NCI-H226 (cell line): ENCODE measurements at places on chromosomes 7 and 10.
A peak's percentile ranks its signal among the peaks of the same experiment; 100 is the strongest.

- peak; percentile 76 for DNase-seq
These were observed 6.6 kb upstream of the TPK1 start for GRCh38 chr7:144842377-144842851.

GRCh38 chr7:87448388-87448787 lies 27.1 kb downstream of the ABCB4 start:
- DNase-seq, result no peak

DNA sequence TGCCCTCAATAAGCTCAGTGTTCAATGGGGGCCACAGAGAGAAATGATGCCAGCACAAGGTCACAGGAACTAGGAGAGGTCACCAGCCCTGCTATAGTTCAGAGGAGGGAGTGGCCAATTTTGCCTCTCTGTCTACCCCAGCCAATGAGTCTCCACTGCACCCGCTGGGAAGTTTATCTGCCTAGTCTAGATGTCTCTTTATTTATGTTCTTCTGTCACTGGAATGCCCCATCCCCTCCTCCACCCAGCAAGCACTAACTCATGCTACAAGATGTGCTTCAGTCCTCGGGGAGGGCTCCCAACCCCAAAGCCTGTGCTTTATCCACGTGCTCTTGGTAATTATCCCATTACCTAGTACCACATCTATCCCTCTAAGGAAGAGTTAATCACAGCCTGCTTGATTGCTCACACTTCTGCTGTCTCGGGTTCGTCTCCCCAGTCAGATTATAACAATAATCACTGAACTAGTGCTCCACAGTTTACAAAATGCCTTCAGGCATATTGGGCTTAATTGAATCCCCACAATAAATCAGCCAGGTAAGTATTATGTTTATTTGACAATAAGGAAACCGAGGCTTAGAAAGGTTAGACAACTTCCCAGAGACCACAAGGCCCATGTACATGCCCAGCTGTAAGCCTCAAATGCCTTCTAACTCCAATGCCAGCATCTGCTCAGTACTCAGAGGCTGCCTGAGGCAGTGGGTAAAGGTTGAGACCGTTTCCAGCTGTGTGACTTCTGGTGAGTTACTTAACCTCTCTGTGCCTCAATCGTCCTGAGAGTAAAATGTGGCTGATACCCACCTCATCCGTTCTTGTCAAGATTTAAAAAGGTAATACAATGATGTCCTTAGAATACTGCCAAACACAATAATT lies 3.9 kb downstream of the HIP1 start:
- DNase-seq, result no peak

DNA sequence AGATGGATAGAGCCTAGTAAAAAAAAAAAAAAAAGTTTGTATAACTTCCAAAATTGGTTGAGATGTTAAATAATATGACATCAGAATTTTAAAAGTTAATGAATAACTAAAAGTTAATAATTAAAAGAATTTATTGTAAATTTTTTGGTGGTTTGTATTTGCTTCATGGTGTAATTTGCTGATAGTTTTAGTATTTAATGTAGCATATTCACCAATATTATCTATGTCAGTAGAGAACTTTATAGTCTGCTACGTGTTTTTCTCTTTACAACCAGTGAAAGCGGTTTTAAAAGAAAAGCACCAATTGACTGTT lies 51.8 kb upstream of the STEAP4 start:
- no peak for DNase-seq

- peak; percentile 72 for DNase-seq
These were observed 31.6 kb downstream of the IL15RA start for GRCh38 chr10:5945561-5946418.

GRCh38 chr10:10772411-10772810 lies 245.3 kb upstream of the CELF2 start:
- DNase-seq, result no peak

- no peak for DNase-seq
These were observed 71.8 kb upstream of the DNAJB6 start for GRCh38 chr7:157265051-157265450.

GRCh38 chr10:10598297-10598696 lies 419.4 kb upstream of the CELF2 start:
- DNase-seq, result no peak

DNA sequence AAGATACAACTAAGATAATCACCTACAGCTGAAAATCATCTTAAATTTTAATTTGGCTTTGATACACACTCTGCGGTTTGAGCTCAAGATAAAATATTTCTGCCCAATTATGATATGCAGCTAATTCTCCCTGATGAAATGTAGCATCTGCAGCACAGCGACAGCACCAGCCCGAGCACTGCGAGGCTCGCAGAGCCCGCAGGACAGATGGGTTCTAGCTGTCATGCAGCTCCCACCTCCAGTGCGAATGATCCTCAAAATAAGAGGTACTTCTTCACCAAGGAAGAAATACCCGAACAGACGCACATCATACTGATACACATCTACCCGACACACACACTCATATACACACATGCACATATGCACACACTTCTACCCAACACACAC lies 457.6 kb downstream of the PTPRN2 start:
- no peak for DNase-seq

DNA sequence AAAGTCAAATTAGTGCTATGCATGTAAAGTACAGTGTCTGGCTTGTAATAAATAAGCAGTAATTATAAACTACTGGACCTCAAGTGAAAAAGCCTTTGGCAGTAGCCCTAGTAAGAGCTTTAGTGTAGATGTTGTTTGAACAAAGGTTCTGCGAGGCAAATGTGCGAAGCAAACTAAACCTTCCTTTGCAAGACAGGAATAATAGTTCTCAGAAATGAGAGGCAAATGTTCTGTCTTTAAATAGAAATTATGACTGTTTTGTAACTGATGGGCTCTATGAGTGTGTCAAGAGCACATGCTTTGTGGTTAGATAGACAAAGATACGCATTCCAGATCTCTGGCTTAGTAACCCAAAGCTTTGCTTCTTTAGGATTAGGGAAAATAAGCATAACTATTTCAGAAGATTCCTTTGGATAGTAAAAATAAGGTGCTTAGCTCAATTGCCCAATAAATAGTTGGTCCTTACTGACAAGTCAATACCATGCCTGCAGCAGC lies 169.2 kb upstream of the CDC14C start:
- DNase-seq, result no peak

DNA sequence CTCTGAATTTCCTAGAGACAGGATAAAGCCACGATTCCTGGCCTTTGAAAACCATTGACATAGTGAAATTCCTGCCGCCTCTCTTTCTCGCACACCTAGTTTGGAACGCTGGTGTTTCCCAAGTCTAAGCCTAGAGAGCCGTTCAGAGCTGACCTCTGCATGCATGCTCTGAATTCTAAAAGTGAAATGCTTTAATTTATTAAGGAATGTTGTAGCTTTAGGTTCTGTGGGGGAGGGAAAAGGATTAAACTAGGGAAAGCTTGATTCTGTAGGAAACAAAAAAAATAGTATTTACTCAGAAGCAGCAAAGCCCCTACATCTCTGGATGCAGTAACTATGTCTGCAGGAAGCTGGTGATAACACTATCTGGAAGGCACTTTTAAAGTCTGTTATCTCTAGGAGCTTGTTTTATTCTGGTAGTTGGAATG lies 27.3 kb downstream of the PFKP start:
- DNase-seq, result peak; percentile 51

- DNase-seq, result no peak
These were observed 458.2 kb upstream of the KLF6 start for GRCh38 chr10:4243169-4243568.

DNA sequence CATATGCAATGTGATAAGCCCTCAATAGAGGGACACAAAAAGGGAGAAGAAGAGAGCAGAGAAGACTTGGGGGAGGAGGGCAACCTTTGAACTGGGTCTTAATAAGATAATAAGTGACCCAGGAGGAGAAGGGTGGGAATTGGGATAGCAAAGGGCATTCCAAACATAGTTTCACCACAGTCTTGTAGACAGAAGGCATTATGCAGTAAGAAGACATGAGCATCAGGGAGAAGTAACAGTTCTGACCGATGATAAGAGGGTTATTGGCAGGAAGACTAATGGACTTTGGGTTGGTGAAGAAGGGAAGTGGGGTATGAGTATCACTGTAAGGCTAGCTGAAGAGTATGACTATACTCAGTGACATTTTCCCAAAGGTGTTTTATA lies 63.6 kb downstream of the TES start:
- peak; percentile 23 for DNase-seq

DNA sequence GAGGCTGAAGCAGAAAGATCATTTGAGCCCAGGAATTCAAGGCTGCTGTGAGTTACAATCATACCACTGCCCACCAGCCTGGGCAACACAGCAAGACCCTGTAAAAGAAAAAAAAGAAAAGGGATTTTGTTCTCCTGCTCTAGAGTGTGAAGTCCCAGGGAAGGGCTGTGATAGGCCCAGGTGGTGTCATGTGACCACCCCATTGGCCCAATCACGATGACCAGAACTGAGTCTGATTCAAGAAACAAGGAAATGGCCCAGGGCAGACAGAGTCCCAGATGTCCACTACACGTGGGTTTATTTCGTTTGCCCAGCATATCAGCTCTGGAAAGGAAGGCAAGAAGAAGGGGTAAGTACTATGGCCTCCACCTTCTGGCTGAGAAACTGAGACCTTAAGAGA lies 81.3 kb upstream of the CUX1 start:
- DNase-seq, result peak; percentile 5

GRCh38 chr10:8873310-8873709 lies 818.8 kb downstream of the GATA3 start:
- no peak for DNase-seq

GRCh38 chr7:114741911-114742310 lies 180.0 kb upstream of the MDFIC start:
- DNase-seq, result no peak

GRCh38 chr10:124562425-124563060 lies 100.9 kb downstream of the LHPP start:
- DNase-seq, result no peak

DNA sequence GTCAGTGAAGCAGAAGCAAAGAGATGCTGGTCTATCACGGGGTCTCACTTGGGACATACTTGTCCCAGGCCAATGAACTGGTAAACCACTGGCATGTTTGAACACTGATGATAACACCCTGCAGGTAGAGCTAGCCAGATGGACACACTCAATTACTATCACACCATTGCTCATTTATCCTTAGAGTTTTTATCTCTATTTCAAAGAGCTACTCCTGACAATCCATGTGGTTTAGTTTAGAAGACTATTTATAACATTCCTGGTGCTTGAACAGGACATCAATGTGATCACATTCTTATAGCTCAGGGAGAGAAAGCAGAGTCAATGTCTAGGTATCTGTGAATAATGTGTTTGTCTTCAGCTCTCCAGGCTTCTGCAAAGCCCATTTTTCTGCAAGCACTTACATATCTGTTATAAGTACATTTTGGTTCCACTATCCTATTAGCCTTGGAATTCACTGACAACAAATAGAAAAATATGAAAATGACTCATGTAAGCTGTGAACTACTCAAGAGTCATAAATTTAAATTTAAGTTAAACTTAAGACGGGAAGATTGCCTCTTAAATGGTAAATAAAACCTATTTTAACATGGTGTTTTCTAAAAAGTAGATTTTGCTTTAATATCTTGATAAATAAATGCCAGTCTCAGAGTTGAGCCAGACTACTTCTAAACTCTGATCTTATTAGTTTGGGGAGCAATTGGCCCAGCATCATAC lies 106.7 kb upstream of the MBL2 start:
- no peak for DNase-seq

DNA sequence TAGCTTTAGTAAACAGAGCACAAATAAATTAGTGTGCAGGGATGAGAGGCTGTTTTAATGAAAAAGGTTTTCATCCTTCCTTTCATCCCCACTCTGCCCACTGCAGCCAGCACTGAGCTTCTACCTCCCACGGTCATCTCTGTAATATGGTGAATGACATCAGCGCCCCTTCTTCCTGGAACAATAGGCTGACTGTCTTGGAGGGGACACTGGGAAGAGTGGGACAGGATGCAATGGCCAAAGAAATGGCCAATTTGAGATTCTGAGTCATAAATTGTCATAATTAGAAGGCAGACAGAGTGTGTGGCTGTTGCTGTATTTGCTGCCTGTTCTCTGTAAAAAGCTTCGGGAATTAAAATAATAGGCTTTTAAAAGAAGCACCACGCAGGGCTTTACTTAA lies 126.7 kb upstream of the CALN1 start:
- no peak for DNase-seq

DNA sequence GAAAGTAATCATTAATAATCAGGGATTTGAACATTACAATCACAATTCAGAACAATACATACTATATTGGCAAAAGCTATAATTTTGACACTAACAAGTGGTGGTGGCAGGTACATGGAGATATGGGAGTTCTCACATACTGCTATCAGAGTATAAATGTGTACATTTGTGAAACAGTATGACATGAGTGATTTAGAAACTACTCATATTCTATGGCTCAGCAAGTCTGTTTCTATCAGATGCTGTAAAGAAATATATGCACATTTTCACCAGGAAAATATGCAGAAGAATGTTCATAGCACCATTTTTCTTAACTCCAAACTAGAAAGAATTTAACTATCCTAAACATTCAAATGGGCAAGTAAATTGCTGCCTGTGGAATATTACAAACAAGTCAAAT lies 620.0 kb downstream of the SH2D4B start:
- no peak for DNase-seq

GRCh38 chr7:94087664-94088352 lies 83.7 kb upstream of the BET1 start:
- DNase-seq, result peak; percentile 40

GRCh38 chr10:95496246-95496911 lies 64.8 kb downstream of the SORBS1 start:
- DNase-seq, result no peak

DNA sequence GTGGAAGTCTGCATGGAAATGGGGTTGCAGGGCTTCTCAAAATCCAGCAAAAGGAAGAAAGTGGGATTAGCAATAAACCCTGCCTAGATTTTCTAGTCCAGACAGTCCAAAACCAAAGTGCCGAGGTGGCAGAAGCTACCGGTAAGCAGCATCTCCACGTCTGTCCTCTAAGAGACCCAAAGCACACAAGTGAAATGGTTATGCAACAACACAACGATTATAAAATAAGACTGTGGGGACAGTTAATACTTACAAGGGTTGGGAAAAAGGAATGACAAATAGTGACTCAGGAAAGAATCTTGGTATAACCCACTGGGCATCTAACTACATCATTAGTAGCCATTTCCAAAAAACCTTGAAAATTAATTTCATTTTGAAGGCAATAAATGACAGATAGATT lies 24.7 kb downstream of the CREB3L2 start:
- no peak for DNase-seq

DNA sequence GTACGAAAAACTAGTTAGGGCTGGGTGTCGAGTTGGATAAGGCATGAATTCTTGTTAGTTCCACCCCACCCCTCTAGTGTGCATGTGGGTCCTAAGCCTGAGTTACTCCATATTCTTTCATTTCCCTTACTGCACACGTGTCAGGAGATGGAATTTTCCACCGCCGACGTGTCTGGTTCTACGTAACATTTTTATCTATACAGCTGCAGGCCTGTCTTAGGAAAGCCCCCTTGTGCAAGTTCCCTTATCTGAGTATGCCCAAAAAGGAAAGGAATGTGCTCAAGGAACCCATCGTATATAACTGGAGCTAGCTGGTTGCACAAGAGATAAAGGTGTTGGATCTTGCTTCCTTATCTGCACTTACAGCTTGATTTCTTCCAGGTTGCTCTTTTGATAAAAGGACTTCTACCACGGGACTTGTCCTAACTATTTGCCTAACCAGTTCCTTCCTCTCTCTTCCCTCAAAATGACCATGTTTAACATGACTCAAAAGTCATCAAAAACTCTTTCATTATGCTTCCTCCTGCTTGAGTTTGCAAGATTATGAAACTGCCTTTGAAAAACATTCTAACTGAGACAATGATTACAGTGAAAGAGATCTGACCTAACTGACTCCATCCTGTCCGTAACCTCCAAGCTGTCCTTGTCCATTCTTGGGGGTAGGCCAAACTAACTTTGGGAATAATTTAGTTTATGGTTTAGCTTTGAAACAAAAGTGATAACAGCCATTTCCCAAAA lies 181.4 kb downstream of the AKR1D1 start:
- DNase-seq, result peak; percentile 98
